ENCODE measurements at places on chromosomes 3 and 15. TPM values are rescaled to one million over a fixed set of nuclear protein-coding genes. Genes with fewer than 3 reads are reported as not detected.

The SLC12A1 gene
- total RNA-seq, result not detected

The BFSP2 gene
- total RNA-seq, result not detected

The PCSK6 gene
- 8.1 TPM for total RNA-seq

The TMEM89 gene
- total RNA-seq, result not detected

The GOLGA8T gene
- 1.3 TPM for total RNA-seq

The EFCC1 gene
- not detected for total RNA-seq

The COL6A6 gene
- total RNA-seq, result not detected

The TLR9 gene
- total RNA-seq, result not detected

The CRTC3 gene
- 25.2 TPM for total RNA-seq

The METTL6 gene
- 27.6 TPM for total RNA-seq

The CPEB1 gene
- 2.4 TPM for total RNA-seq

The GOLGA8J gene
- total RNA-seq, result not detected

The NDUFB5 gene
- 46.9 TPM for total RNA-seq

The LIPC gene
- total RNA-seq, result not detected

The CYP1A2 gene
- total RNA-seq, result not detected

The SKIC8 gene
- 90.4 TPM for total RNA-seq

The PRTG gene
- 9.6 TPM for total RNA-seq

The FBXW12 gene
- not detected for total RNA-seq

The CIAO2A gene
- total RNA-seq, result 132 TPM

The SPTSSB gene
- total RNA-seq, result not detected

The ZMYND10 gene
- total RNA-seq, result 1.1 TPM

The SERINC4 gene
- total RNA-seq, result 0.10 TPM

The IGF2BP2 gene
- total RNA-seq, result 9.9 TPM

The BTLA gene
- total RNA-seq, result not detected

The DET1 gene
- 5.0 TPM for total RNA-seq

The FOXL2NB gene
- total RNA-seq, result 1.4 TPM

The CORO2B gene
- 3.8 TPM for total RNA-seq

The ZNF660 gene
- total RNA-seq, result not detected

The PROK2 gene
- total RNA-seq, result not detected

The MINAR1 gene
- 0.37 TPM for total RNA-seq

The DAZL gene
- not detected for total RNA-seq

The RBMS3 gene
- 0.58 TPM for total RNA-seq

The DNAH12 gene
- 0.02 TPM for total RNA-seq
